Amniotic epithelial cell (primary cell): ENCODE measurements at places on chromosomes 6 and 20.
A peak's percentile ranks its signal among the peaks of the same experiment; 100 is the strongest.

DNA sequence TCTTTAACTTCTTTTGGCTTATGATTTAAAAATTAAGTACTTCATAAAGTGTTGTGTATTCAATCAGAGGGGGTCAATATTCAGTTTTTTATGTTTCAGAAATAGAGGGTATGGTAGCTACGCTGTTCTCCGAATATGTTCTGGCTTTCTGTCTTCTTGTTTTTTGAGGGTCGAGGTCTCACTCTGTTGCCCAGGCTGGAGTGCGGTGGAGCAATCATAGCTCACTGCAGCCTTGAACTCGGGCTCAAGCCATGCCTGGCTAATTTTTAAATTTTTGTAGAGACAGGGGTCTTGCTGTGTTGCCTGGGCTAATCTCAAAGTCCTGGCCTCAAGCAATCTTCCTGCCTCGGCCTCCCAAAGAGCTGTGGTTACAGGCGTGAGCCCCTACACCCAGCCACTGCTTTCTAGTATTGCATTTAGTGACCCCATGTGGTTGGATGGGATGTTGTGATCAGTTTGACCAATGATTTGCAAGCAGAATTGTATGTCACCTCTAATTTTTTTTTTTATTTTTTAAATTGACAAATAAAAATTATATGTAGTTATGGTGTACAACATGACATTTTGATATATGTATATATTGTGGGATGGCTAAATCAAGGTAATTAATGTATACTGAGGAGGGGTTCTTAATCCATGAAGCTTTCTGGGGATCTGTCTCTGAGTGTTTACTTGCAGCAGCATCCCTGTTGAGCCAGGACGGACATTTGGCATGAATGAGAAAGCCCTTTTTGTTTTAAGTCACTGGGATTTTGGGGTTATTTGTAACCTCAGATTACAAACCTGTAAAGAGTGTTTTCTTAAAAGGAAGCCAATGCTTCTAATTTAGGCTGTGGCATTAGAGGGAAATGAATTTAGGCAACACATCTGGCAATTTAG lies 38.5 kb upstream of the DEK start:
- peak; percentile 18 for DNase-seq

GRCh38 chr6:80638213-80639055 lies 532.0 kb downstream of the BCKDHB start:
- DNase-seq, result peak; percentile 89

DNA sequence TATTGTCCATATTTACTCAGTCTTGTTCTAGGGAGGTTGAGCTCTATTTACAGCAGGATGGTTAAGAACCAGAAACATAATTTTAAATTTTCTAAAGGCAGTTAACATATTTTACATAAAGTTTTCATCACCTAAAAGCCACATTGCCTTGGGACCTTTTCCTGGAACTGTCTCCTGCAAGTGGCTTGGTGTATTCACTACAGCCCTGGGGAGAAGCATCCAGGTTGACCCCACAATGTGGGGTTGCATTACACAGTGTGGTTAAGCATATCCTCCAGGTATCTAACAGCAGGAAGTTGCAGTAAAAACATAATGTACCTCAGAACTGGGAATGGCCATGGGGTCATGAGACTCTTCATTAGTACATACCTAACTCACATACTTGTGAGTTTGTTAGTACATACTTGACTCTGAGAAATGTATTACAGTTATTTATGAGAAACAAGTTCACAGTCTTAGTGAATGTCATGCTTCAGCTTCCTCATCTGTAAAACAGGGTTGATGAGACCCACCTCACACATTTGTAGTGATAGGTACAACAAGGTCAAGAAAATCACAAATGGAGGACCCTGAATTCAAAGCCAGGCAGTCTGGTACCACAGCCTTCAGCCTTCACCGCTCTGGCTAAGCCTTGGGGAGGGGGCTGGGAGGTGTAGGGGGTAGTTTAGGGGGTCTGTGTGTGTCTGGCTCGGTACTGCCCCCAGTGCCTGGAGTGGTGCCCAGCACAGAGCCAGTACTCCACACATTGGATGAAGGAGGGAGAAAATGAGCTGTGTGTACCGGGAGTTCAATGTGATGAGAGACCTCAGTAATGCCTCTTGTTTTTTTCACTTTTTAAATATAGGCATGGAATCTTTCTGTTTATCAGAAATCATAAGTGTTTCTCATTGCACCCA lies 52.9 kb downstream of the KAT14 start:
- peak; percentile 31 for DNase-seq

DNA sequence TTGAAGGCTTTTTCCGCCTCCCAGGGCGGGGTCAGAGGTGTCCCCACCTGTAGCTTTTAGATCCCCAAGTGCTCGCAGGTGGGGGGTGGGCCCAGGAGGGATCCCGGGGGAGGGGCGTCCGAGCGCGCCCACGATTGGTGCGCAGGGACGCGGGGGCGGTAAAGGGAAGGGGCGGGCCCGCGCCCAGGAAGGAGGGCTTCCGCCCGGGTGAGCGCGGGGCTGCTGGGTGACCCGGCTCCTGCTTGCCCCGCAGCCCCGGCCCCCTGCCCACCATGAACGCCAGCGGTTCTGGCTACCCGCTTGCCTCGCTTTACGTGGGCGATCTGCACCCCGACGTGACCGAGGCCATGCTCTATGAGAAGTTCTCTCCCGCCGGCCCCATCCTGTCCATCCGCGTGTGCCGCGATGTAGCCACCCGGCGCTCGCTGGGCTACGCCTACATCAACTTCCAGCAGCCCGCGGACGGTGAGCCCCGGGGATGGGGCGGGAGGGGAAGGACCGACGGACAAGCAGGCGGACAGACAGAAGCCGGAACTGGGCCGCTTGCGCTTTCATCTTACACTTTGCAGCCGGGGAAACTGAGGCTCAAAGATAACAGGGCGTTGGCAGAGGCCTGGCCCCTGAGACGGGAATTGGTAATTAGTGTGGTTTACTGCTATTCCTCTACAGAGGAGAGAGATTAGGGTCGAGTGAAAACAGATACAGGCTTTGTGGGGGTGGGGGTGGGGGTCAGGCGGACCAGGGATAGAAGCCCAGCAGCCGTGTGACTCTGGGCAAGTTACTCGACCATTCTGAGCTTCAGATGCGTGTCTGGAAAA lies at the start of gene PABPC1L:
Gene PABPC1L (plus strand): TSS at position 189 of the 818 bp plus-strand sequence. CDS start 84 bp downstream, at position 273.
- peak; percentile 67 for DNase-seq

GRCh38 chr6:147547369-147547902 lies 38.9 kb downstream of the SAMD5 start:
- DNase-seq, result peak; percentile 67

DNA sequence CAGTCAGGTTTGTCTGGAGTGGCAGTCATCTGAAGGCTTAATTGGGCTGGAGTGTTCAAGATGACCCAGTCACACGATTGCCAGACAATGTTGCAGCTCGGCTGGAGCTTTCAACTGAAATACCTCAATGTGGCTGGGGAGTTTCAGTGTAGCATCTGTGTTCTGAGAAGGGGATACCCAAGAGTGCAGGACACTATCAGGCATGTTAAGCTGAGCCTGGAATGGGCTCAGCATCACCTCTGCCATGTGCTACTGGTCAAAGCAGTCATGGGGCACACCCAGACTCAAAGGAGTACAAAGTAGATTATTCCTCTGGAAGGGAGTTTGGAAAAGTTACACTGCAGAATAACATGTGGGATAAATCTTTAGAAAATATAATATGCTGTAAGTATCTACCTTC lies 363.9 kb downstream of the KIF16B start:
- no peak for DNase-seq

GRCh38 chr6:143333081-143333480 lies 117.4 kb downstream of the ADAT2 start:
- no peak for DNase-seq

GRCh38 chr6:87430499-87430898 lies 22.7 kb downstream of the CFAP206 start:
- DNase-seq, result no peak

- DNase-seq, result peak; percentile 45
Measured at GRCh38 chr6:20497216-20498040, 36.8 kb upstream of the CDKAL1 start.

DNA sequence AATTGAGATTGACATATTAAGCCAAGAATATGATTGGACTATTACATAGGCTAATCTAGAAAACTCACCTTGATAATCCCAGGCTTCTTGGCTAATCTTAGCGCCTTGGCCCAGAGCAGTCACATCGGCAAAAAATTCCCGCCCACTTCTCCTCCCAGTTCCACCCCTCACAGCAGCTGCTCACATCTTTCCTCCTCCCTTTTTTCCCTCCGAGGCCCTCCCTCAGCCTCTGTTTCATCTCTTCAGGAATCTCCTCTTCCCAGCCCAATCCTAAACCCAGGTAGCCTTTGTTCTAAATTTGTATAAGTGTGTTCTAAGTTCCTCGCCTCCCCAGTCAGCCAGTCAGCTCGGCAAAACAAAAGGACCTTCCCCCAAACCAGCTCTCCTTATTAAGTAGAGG lies 184.3 kb downstream of the PRKN start:
- no peak for DNase-seq
